NCI-H187 (cell line): ENCODE measurements at places on chromosomes 1 and 21.

DNA sequence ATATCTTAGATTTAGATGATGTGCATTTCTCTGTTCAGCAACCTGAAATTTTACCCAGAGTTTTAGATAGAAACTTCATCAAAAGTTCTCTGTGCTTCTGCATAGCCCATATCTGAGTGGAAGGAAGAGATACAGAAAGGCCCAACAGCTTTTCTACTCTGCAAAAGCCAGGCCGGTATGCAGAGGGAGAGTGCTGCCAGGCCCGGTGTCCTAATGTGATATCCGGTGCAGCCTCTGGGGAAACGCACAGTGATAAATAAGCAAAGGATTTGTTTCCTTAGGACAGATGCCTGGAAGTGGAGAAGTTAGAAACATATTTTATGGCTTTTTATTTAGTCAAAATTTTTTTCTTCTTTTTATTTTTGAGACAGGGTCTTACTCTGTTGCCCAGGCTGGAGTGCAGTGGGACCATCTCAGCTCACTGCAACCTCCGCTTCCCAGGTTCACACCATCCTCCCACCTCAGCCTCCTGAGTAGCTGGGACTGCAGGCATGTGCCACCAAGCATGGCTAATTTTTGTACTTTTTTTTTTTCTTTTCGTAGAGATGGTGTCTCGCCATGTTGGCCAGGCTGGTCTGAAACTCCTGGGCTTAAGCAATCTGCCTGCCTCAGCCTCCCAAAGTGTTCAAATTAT is 145.8 kb downstream of the PATJ start:
- DNase-seq, result no peak

GRCh38 chr1:155192346-155193274 is 15.1 kb downstream of the THBS3 start:
- DNase-seq, result peak; percentile 72

- no peak for DNase-seq
These were observed 513.0 kb downstream of the NUF2 start for GRCh38 chr1:163834778-163835177.

GRCh38 chr1:180370597-180370996 is 131.8 kb downstream of the ACBD6 start:
- DNase-seq, result no peak

DNA sequence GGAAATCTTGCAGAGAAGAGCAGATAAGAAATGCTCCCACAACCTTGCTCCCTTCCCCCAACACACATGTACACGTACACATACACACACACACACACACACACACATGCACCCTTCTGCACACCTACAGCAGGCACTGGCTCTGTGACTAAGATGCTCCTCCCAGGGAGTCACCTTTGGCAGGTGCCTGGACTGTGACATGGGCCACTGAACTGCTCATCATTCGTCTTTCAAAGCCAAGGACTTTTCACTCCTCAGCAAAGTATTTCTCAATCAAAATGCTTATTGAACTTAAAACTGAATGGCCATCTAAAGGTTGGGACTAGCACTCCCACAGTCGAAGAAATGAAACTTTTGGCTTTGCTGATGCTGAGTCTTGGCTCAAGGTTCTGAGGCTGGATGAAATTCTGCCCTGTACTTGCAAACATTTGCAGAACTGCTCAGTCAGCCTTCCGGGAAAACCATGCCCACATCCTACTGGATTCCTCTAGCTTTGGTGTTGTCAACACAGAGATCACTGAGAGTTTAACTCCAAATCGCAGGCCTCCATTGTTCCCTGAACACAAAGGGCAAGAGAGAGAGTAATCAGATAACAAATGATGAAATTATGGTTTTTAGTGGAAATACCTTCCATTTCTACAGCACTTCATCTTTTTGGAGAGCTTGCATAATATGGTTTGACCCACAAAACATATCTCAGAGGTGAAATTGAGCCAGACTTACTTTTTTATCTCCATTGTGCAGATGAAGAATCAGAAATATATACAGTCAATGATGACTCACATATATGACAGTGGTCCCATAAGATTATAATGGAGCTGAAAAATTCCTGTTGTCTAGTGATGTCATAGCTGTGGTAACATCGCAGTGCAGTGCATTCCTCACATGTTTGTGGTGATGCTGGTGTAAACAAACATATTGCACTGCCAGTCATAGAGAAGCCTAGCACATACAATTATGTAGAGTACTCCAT is 72.4 kb upstream of the BCAR3 start:
- DNase-seq, result no peak

GRCh38 chr21:31158789-31159581 is 120.7 kb upstream of the KRTAP19-8 start:
- no peak for DNase-seq

GRCh38 chr1:47225430-47226100 is 6.5 kb downstream of the TAL1 start:
- DNase-seq, result no peak

DNA sequence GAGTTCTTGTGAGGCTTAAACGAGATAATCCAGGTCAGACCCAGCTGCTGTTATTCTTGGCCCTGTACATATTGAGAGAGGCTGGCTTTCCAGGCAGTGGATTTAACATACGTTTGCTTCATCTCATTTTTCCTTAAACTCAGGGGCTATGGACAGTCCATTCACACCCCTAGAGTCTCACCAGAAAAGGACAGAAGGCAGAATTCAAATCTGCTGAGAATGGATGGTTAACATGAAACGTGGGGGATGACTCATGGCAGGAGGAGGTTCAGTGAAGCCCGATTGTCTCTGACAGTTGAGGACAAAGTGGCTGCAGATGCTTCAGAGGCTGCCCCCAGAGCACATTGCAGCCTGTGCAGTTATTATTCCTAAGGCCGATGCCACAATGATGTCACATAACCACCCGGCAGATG is 39.5 kb downstream of the TGFB2 start:
- DNase-seq, result no peak

DNA sequence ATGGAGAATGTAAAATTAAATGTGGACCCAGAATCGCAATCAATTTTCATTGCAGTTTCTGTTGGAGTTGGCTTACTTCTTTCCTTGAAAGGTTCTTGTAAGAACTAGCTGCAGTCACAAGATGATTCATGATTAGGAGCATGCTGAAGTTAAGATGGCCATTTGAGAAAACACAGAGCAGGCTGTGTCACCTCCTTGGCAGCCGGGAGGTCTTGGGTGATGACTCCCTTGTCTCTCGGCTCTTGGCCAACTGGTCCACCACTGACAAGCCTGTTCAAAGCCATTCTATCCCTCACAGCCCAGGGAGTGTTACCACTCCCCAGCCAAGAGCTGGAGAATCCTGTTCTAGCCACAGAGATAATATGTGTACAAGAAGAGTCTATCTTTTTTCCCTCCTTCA is 40.6 kb downstream of the OPTC start:
- DNase-seq, result no peak

DNA sequence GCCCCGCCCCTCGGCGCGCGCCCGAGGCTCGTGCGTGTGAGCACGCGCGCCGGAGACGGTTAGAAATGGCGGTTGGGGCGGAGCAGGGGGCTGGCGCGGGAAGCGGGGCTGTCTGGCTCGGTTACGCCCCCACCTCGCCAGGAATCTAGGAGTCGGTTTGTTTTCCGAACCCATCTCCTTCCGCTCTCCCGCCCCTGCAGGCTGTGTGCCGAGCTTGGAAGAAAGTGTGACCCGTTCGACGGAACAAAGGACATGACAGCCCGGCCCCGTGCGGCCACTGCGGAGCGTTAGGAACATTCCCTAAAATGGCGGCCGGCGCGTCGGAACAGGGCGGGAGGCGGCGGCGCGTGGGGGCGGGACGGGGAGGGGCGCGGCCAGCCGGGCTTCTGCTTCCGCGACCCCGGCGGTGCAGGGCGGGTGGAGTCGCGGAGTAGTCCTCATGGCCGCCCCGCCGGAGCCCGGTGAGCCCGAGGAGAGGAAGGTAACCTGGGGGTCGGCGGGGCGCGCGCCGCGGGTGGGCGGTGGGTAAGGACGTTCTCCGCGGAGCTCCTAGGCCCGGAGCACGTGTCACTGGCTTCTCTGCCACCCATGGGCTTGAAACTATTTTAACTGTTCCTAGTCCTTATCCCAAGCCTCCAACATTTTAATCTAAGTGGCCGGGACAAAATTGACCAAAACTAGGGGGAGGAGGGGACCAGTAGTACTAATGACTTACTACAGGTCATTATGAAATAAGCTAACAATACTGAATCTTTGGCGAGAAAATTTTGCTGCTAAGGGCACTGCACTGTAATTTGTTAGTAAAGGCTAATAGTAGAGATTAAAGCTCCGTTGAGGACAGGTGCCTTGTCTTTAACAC is at the start of gene COX20:
Gene COX20 (plus strand): TSS at position 383 of the 859 bp plus-strand sequence. CDS start 57 bp downstream, at position 440.
- DNase-seq, result peak; percentile 81

GRCh38 chr1:234583755-234584419 is 26.1 kb downstream of the IRF2BP2 start:
- DNase-seq, result no peak

GRCh38 chr1:28518745-28519341 is 13.0 kb downstream of the RCC1 start:
- no peak for DNase-seq

DNA sequence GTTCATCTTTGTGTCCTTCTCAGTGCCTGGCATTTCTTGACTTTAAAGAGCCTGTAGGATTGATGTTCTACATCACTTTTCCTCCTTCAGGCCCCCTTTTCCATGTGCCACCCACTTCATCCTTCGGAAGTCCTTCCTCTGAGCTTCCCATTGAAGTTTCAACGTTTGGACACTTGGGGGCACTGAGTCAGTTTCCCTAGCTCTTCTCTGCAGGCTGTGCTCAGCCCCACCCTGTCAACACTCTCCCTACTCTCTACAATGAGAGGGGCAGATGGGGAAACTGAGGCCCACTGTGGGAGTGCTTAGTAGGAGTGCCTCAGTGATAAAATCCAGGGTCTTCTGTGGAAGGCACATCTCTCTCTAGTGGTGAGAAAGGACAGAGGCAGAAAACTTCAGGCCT is 11.9 kb downstream of the KCNJ10 start:
- no peak for DNase-seq

- DNase-seq, result no peak
These were observed 136.7 kb upstream of the ETV3 start for GRCh38 chr1:157274698-157275534.

- no peak for DNase-seq
These were observed 190.4 kb downstream of the RHOU start for GRCh38 chr1:228925691-228926090.
